Kidney glomerular epithelial cell (primary cell): ENCODE measurements at places on chromosomes 7 and 10.

DNA sequence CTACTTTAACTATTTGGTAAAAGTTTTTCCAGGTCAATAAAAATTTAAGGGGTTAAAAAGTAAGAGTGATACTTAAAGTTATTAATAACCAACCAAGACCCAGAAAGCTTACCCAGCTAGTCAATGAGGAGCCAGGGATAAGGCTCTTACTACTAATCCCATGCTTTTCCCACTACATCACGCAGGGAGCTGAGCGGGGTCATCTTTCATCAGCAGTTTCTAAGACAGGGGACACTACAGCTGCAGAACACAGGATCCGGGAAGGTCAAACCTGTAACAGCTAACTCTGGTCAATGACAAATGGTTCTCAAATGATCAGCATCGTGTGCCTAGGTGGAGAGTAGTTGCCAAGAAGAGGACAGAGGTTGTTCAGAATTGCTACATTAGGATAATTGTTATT, 65.1 kb downstream of the RSU1 start:
- no peak for DNase-seq

DNA sequence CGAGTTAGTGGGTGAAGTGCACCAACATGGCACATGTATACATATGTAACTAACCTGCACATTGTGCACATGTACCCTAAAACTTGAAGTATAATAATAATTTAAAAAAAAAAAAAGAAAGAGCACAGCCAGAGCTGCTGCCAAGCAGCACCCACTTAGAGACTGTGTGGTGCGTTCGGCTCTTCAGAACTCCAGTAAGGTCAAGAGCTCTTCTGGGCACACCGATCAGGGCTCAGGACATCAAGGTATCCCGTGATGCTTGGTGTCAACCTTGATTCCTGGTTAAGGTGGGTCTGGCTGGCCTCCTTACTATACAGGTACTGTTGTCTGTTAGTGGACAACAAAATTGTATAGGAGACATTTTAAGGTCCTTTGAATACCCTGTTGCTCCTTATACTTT, 385.7 kb upstream of the AKR1E2 start:
- no peak for DNase-seq

DNA sequence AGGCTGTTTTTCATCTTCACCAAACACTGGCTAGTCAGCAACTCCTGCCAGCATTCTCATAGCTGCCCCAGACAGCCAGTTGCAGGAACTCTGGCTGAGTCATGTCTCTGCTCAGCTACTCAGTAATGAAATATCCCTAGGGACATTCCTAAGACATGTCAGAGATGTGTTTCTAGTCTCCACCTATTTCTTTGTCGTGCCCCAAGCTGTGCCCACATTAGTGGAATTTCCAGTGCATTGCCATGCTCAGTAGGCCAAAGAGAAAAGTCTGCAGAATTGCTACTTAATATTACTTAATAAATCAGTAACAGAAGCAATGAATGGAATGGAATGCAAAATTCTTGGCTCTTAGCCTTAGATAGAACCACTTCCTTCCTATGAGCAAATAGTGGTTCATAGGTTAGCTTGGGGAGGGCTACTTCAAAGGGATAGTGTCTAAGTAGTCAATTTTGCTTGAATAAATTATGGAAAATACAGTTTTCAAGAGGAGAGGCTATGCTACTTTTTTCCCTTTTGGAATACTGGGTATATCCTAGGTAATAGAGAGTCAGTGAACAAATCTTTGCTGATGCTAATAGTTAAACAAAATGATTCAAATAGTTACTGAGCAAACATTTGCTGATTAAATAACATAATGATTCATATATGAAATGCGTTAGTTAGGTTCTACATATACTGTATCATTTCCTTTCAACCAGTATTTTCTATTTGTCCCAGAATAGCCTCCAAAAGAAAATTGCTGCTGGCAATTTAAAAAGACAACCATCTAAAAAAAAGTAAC, 23.6 kb upstream of the SEMA3C start:
- DNase-seq = peak; percentile 99

GRCh38 chr10:76905251-76905650, 732.4 kb downstream of the KCNMA1 start:
- no peak for DNase-seq

DNA sequence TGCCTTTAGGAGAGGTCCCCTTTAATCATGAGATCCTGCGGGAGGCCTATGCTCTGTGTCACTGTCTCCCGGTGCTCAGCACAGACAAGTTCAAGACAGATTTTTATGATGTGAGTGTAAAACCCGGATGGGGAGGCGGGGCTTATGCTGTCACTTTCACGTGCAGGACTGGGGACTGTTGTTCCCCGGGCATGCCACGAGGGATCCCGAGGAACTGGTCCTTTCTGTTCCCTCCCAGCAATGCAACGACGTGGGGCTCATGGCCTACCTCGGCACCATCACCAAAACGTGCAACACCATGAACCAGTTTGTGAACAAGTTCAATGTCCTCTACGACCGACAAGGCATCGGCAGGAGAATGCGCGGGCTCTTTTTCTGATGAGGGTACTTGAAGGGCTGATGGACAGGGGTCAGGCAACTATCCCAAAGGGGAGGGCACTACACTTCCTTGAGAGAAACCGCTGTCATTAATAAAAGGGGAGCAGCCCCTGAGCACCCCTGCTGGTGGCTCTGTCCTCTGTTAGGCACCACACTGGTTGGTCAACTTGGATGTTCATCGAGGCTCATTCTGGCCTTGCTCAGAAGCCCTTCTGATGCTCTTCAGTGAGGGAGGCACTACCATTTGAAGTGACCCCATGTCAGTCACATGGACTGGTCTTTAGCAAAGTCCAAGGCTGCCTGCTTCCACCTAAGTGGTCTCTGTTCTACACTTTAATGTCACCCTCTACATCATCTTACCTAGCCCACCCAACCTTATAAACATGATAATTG, 2.8 kb downstream of the COPS6 start:
- DNase-seq = no peak

- no peak for DNase-seq
These were observed 319.4 kb upstream of the GALNT17 start for GRCh38 chr7:70812511-70812910.

DNA sequence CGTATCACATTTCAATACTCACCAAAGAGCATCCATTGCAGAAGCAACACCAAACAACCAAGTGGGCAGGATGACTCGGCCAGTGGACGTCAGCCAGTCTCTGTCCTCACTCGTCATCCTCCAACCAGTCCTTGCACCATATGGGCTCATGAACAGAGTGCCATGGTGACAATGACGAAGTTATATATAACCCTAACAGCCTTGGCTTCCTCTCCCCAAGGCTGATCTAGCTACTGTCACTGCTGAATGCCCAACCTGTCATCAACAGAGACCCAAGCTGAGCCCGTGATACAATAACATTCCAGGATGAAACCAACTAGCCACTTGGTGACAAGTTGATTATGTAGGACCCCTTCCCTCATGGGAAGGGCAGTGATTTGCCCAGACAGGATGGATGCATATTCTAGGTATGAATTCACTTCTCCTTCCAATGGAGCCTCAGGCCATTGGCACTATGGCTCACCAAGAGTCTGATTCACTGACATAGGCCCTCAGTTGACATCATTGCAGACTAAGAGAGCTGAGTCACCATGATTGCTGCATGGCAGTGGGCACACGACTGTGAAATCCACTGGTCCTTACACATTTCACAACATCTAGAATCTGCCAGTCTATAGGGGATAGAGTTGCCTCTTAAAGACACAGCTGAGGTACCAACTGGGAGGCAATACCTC, 26.3 kb upstream of the PPIF start:
- peak; percentile 71 for DNase-seq

GRCh38 chr10:4125776-4126175, 340.8 kb upstream of the KLF6 start:
- DNase-seq = no peak

DNA sequence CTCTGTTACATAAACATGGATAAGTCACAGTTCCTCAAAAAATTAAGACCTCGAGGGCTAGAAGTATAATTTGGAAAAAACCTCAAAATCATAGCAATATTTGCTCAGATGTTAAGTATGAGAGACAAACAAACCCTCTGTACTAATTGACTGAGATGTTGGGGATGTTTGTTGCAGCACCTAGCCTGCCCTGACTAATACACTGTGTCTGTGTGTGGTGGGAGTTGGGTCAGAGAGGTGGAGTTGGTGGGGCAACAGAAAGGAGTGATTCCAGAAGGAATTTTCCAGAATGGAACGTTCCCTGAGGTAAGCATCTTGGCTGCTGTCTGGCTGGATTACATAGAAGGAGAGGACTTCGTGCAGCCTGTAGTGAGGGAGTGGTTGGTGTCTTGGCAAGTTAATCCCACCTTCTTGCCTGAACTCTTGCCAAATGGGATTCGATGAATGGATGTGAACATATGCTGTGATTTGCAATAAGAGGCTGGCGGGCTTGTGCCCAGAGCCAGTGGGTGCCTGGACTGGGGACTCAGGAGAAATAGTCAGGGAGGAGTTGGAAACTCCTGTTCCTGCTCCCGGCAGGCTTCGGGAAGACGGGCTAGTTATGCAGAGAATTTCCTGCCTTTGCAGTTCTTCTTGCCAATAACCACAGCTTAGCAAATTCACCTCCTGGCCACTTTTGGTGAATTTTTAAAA, 9.3 kb upstream of the FAM180A start:
- DNase-seq = no peak

- DNase-seq = no peak
These were observed 5.4 kb downstream of the COBL start for GRCh38 chr7:51311166-51311565.

DNA sequence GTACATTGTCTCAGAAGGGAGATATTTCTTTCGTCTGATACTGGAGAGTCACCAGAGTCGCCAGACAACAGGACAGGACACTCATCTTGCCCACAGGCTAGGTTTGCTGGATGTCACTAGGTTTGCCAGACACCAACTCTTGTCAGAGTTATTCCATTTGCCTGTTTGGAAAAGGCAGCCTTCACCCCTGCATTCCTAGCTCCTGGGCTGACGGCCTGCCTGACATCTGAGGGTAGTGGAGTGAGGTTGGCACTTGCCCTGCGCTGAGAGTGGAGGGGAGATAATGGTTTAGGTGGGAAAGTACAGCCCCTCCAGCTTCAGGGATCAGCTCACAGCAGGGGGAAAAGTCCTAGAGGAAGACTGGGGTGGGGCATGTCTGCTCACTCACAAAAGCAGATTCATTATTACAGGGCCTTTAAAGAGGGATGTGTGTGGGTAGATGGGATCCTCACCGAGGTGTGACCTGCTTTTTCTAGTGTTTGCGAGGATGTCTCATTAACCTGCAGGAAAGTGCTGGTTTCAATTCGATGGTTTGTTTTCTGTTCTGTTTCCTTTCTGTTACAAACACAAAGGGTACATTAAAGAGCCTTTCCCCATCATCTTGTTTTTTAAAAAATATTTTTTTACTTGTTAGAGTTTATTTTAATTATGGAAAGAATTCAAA, 79.3 kb upstream of the TNS3 start:
- no peak for DNase-seq
